Stomach (tissue), 19 donors: ENCODE measurements at places on chromosomes 3 and 15. TPM values are rescaled to one million over a fixed set of nuclear protein-coding genes. Genes with fewer than 3 reads are reported as not detected.

- H3K27ac ChIP-seq = peak overlapping the region; percentile 90
- H3K4me3 ChIP-seq = no peak overlapping the region
- H3K27me3 ChIP-seq = no peaks in the 10 kb centered on the region
- peak; percentile 92 for DNase-seq
- no peaks in the 10 kb centered on the region for H3K36me3 ChIP-seq
- H3K4me1 ChIP-seq = peaks cover 76% of the 10 kb centered on the region
These were observed 2.2 kb downstream of the BMF start for GRCh38 chr15:40106203-40107161.

GRCh38 chr15:90558171-90558573 is 28.4 kb downstream of the CRTC3 start:
- peak; percentile 73 for DNase-seq
- peaks cover 31% of the 10 kb centered on the region for H3K4me1 ChIP-seq
- no peak overlapping the region for H3K4me3 ChIP-seq
- peak overlapping the region; percentile 79 for H3K27ac ChIP-seq
- no peaks in the 10 kb centered on the region for H3K27me3 ChIP-seq

DNA sequence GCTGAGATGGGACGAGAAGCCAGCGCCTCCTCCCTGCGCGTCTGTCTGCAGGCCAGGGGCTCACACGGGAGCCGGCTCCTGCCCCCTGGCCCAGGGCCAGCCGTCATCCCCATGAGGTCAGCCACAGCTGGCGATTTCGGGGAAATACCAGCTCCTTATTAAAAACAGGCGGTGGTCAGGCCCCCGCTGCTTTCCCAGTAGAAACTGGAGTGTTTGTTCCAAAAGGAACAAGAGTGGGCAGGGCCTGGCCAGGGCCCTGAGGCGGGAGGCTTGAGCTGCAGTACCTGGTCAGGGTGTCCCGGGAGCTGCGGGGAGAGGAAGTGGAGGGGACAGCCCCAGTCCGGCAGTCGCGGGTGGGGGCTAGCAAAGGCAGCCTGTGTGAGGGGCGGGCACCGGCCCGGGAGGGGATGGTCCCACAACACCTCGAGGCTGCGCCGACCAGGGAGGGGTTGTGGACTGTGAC is 17.8 kb downstream of the MYL3 start:
- H3K36me3 ChIP-seq = no peaks in the 10 kb centered on the region
- peak; percentile 53 for DNase-seq

HIGD2B gene
- not detected for total RNA-seq

DNA sequence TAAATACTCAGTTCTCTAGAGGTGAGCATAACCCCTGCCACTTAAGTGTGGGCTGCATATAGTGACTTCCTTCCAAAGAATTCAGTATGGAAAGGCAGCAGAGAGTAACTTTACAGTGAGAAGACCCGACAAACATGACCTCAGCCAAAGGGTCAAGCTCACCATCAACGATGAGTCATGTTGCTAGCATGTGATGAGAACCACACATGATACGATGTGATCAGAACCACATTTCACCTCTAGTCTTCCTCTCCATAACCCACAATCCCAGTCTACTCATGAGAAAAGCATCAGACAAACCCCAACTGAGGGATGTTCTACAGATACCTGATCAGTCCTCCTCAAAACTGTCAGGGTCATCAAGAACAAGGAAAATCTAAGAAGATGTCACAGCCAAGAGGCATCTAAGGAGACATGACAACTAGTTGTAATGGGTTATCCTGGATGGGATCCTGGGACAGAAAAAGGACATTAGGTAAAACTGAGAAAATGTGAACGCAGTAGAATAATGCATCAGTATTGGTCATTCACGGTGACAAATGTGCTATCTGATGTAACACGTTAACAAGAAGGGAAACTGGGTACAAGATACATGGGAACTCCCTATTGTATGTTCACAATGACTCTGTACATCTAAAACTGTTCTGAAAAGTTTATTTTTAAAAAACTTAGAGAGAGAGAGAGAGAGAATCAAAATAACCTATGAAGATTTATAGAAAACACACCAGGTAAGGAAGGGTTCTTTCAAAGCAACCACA is 28.3 kb downstream of the SEC61A1 start:
- H3K27me3 ChIP-seq = no peaks in the 10 kb centered on the region
- H3K4me3 ChIP-seq = no peak overlapping the region
- no peak for DNase-seq
- no peak overlapping the region for H3K27ac ChIP-seq
- peaks cover 56% of the 10 kb centered on the region for H3K4me1 ChIP-seq

GRCh38 chr3:123392368-123392767 is 56.5 kb downstream of the ADCY5 start:
- no peak overlapping the region for H3K4me3 ChIP-seq
- H3K27ac ChIP-seq = peak overlapping the region; percentile 89
- no peaks in the 10 kb centered on the region for H3K36me3 ChIP-seq
- no peaks in the 10 kb centered on the region for H3K27me3 ChIP-seq
- DNase-seq = no peak
- H3K4me1 ChIP-seq = peaks cover 80% of the 10 kb centered on the region

MGA gene
- 23.2 TPM for total RNA-seq

- H3K36me3 ChIP-seq = no peaks in the 10 kb centered on the region
- no peak overlapping the region for H3K27ac ChIP-seq
- no peak overlapping the region for H3K4me3 ChIP-seq
- H3K4me1 ChIP-seq = peaks cover 15% of the 10 kb centered on the region
- H3K27me3 ChIP-seq = no peaks in the 10 kb centered on the region
These were observed 4.5 kb upstream of the WWTR1 start for GRCh38 chr3:149662240-149662887.

- no peak overlapping the region for H3K27ac ChIP-seq
- H3K36me3 ChIP-seq = no peaks in the 10 kb centered on the region
- DNase-seq = no peak
- H3K4me3 ChIP-seq = no peak overlapping the region
These were observed 153.4 kb upstream of the PFN2 start for GRCh38 chr3:150124142-150124541.

- H3K27me3 ChIP-seq = no peaks in the 10 kb centered on the region
- no peak for DNase-seq
- H3K4me3 ChIP-seq = no peak overlapping the region
- no peaks in the 10 kb centered on the region for H3K4me1 ChIP-seq
These were observed 198.1 kb downstream of the NEK10 start for GRCh38 chr3:27171113-27171512.

- H3K27me3 ChIP-seq = no peaks in the 10 kb centered on the region
- DNase-seq = peak; percentile 80
- H3K4me3 ChIP-seq = no peak overlapping the region
- peak overlapping the region; percentile 59 for H3K27ac ChIP-seq
- no peaks in the 10 kb centered on the region for H3K4me1 ChIP-seq
These were observed 88.7 kb upstream of the EPHB3 start for GRCh38 chr3:184472723-184473428.

DNA sequence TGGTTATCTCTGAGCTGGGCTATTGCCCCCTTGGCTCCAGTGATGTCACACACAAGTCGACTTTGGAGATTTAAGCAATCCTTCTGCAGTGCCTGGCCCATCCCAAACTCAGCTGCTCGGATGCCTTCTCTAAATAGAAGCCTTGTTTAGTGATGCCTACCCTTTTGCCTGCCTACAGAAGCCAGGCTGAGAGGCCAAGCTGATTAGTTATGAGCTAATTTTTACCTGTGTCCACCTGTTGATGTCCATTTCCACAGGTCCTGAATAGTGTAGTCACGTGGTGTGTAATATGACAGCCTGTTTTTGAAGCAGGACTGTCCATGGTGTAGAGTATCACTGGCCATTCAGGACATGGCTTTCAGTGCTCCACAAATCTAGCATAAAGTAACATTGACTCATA is 45.5 kb downstream of the SSUH2 start:
- H3K4me3 ChIP-seq = no peak overlapping the region
- H3K36me3 ChIP-seq = no peaks in the 10 kb centered on the region
- no peaks in the 10 kb centered on the region for H3K4me1 ChIP-seq
- no peak for DNase-seq
- H3K27ac ChIP-seq = no peak overlapping the region

SPINK8 gene
- not detected for total RNA-seq

GRCh38 chr3:194103983-194104751 is 31.8 kb upstream of the HES1 start:
- no peak for DNase-seq
- peaks cover 20% of the 10 kb centered on the region for H3K4me1 ChIP-seq
- no peak overlapping the region for H3K4me3 ChIP-seq
- H3K27ac ChIP-seq = no peak overlapping the region
- H3K36me3 ChIP-seq = no peaks in the 10 kb centered on the region

CLDN1 gene
- total RNA-seq = 7.0 TPM

- H3K36me3 ChIP-seq = no peaks in the 10 kb centered on the region
- H3K4me1 ChIP-seq = peaks cover 9% of the 10 kb centered on the region
- DNase-seq = no peak
- no peak overlapping the region for H3K27ac ChIP-seq
These were observed 64.0 kb downstream of the CHRD start for GRCh38 chr3:184443831-184444230.

DNA sequence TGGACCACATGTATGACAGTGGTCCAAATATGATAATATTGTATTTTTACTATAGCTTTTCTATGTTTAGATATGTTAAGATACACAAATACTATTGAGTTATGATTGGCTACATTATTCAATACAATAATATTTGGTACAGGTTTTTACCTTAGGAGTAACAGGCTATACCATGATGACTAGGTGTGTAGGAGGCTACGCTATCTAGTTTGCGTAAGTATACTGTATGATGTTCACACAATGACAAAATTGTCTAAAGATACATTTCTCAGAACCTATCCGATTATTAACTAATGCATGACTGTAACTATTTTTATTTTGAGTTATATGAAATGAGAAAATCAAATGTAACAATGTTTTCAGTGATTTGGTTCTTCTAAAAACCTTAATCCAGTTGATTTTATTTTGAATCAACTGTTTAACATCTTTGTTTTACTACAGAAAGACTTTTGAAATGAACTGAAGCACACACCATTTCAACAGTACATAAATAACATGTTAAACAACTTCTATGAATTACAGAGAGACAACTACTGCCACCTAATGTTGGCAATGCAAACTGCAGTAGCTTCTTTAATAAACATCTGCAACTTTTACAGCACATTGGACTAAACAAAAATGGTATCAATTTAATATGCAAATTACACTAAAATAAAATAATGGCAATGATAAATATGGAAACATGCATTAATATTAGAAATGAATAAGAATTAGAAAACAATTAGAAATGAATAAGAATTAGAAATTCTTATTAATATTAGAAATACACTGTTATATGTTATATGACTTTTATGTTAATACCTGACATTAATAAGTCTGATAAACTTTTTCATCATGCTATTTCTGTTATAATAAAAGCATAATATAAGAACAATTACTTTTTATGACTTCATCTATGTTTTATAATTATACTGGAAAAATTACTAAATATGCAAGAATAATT is 255.7 kb downstream of the MBNL1 start:
- H3K27ac ChIP-seq = no peak overlapping the region
- no peaks in the 10 kb centered on the region for H3K36me3 ChIP-seq
- H3K4me1 ChIP-seq = no peaks in the 10 kb centered on the region
- no peak overlapping the region for H3K4me3 ChIP-seq

GUCA1C gene
- total RNA-seq = not detected

GRCh38 chr3:111714305-111714704 is 119.2 kb upstream of the ZBED2 start:
- H3K36me3 ChIP-seq = no peaks in the 10 kb centered on the region
- DNase-seq = no peak
- no peak overlapping the region for H3K4me3 ChIP-seq
- H3K27ac ChIP-seq = no peak overlapping the region
- H3K4me1 ChIP-seq = peaks cover 4% of the 10 kb centered on the region

GRCh38 chr15:42711746-42712145 is 25.2 kb downstream of the CDAN1 start:
- no peaks in the 10 kb centered on the region for H3K4me1 ChIP-seq
- H3K27me3 ChIP-seq = no peaks in the 10 kb centered on the region
- no peak for DNase-seq
- no peak overlapping the region for H3K4me3 ChIP-seq
- no peak overlapping the region for H3K27ac ChIP-seq
- no peaks in the 10 kb centered on the region for H3K36me3 ChIP-seq

MAGEL2 gene
- total RNA-seq = not detected

GRCh38 chr3:73437828-73438227 is 186.9 kb downstream of the PDZRN3 start:
- H3K36me3 ChIP-seq = no peaks in the 10 kb centered on the region
- no peaks in the 10 kb centered on the region for H3K27me3 ChIP-seq
- peaks cover 41% of the 10 kb centered on the region for H3K4me1 ChIP-seq
- H3K27ac ChIP-seq = no peak overlapping the region

SERP1 gene
- 155 TPM for total RNA-seq

DNA sequence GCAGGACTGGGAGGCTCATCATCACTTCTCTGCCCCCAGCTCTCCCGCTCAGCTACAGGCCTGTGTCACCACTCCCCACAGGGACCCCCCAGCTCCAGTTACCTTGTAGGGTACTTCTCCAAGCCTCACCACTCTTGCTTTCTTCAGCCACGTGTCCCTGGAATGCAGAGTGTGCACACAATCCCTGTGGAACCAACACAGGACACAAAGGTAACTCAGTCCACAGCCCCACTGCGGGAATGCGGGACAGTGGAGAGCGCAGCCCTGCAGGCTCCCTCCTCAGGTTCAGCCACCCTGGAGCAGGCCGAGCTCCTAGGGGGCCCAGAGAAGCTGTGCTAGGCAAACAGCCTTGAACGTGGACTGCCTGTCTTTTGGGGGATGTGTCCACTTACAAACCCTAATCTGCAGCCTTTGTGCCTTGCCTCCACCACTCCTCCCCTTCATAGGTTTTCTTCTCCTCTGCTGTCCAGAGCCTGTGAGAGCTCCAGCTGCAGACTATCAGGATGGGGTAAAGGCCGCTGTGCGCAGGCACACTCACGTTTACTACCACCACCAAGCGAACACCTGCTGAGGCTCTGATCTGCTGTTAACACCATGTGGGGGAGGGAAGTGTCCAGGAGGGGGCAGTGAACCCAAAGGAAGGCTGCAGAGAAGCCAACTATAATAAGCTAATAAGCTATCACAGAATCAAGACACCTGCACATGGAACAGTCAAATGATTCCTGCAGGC is 26.0 kb downstream of the XPC start:
- no peaks in the 10 kb centered on the region for H3K27me3 ChIP-seq
- H3K27ac ChIP-seq = no peak overlapping the region
- no peaks in the 10 kb centered on the region for H3K4me1 ChIP-seq
- H3K4me3 ChIP-seq = no peak overlapping the region

DNA sequence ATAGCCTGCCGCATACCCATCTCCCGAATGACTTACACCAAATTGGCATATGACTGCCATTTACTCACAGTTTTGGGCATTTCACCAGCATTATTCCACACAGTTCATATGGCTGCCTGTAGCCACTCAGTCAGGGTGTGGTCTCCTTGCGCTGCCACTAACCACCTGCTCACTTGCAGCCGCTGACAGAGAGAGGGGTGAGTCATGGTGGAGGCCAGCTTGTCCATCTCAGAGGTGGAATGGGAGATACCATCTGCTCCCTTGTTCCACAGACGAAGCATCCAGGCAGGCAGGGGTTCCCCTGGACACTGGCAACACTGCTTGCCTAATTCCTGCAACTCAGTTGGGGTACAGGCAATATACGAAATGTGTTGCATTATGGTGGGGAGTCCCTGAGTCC is 15.6 kb downstream of the CCRL2 start:
- no peak overlapping the region for H3K27ac ChIP-seq
- no peak overlapping the region for H3K4me3 ChIP-seq
- no peaks in the 10 kb centered on the region for H3K36me3 ChIP-seq
- H3K4me1 ChIP-seq = peaks cover 8% of the 10 kb centered on the region
- DNase-seq = peak; percentile 45
- no peaks in the 10 kb centered on the region for H3K27me3 ChIP-seq

PROS1 gene
- 20.1 TPM for total RNA-seq
